Heart right ventricle (tissue), 16 donors: ENCODE measurements at places on chromosomes 2 and 18. TPM values are rescaled to one million over a fixed set of nuclear protein-coding genes. Genes with fewer than 3 reads are reported as not detected.

- H3K27me3 ChIP-seq, result peaks cover 1% of the 10 kb centered on the region
- DNase-seq, result no peak
- H3K27ac ChIP-seq, result no peak overlapping the region
- no peak overlapping the region for H3K4me3 ChIP-seq
- H3K36me3 ChIP-seq, result peaks cover 67% of the 10 kb centered on the region
These were observed 12.0 kb downstream of the OBSL1 start for GRCh38 chr2:219559156-219559915.

- DNase-seq, result no peak
- no peaks in the 10 kb centered on the region for H3K36me3 ChIP-seq
- no peak overlapping the region for H3K4me3 ChIP-seq
- peaks cover 53% of the 10 kb centered on the region for H3K27me3 ChIP-seq
- no peaks in the 10 kb centered on the region for H3K4me1 ChIP-seq
These were observed 76.6 kb downstream of the SLC66A2 start for GRCh38 chr18:79874553-79875530.

GRCh38 chr18:40274618-40275196, 1680.3 kb upstream of the PIK3C3 start:
- no peak overlapping the region for H3K27ac ChIP-seq
- no peak for DNase-seq
- no peaks in the 10 kb centered on the region for H3K27me3 ChIP-seq

DNA sequence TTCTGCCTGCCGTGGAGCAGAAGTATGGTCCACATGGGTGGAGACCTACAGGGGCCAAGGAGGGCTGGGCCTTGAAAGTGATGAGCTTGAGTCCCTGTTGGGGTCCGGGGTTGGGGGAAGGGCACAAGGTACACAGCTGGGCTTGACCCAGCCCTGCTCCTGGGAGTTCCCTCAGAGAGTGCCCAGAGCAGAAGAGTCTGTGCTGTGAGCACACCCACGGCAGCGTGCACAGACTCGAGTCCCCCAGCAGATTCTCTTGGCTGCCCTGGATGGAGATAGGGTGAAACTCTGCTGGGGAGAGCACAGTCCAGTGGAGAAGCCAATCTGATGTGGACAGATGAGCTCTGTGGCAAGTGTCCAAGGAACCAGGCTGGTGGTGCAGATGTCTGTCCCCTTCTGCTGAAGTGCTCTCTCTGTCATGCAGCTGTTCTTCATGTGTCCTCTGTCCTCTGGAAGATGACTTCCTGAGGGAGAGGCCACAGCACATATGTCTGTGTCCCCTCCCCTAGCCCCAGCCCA, 27.5 kb downstream of the INPP4A start:
- H3K27me3 ChIP-seq, result no peaks in the 10 kb centered on the region
- no peak overlapping the region for H3K27ac ChIP-seq
- H3K36me3 ChIP-seq, result no peaks in the 10 kb centered on the region
- no peak overlapping the region for H3K4me3 ChIP-seq
- no peak for DNase-seq

DNA sequence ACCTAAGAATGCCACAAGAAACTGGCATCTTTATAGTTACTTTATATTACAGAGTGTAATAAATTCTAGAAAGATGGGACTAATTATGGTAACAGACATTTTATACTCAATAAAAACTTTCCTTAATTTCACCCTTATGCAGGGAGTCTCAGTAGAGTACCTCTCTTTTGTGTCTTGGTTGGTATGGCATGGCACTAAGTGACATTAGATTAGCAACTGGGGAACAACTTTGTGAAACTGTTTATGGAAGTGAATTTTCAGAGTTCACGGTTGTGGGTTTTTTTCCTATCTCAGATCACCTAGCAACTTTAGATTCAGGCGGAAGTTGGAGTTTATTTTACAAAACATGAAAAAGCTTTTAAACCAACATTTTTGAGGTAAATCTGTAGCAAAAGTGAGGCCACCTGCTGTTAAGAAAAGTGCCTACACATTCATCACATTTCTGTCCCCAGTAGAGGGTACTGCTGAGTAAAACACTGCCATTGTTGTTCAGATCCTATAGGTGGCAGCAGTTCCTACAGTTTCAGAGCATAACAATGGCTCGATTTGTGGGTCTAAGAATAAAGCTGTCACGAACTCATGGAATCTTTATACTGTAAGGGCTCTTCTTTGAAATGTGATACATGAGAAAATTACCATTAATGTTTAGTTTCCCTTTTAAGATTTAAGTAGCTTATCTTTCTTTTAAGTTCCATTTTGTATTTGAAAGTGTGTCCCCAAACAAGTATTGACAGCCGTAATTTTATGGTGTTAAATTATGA, 117.6 kb downstream of the CAMKMT start:
- H3K4me1 ChIP-seq, result no peaks in the 10 kb centered on the region
- H3K4me3 ChIP-seq, result no peak overlapping the region
- no peaks in the 10 kb centered on the region for H3K27me3 ChIP-seq
- H3K27ac ChIP-seq, result no peak overlapping the region
- no peaks in the 10 kb centered on the region for H3K36me3 ChIP-seq

GRCh38 chr2:143759455-143759854, 630.2 kb downstream of the ARHGAP15 start:
- no peak for DNase-seq
- H3K4me3 ChIP-seq, result no peak overlapping the region
- no peak overlapping the region for H3K27ac ChIP-seq
- H3K4me1 ChIP-seq, result no peaks in the 10 kb centered on the region
- H3K27me3 ChIP-seq, result no peaks in the 10 kb centered on the region
- no peaks in the 10 kb centered on the region for H3K36me3 ChIP-seq

GRCh38 chr2:217650229-217650628, 352.6 kb downstream of the TNS1 start:
- DNase-seq, result no peak
- H3K27ac ChIP-seq, result no peak overlapping the region
- H3K27me3 ChIP-seq, result no peaks in the 10 kb centered on the region
- H3K4me1 ChIP-seq, result peaks cover 3% of the 10 kb centered on the region
- H3K4me3 ChIP-seq, result no peak overlapping the region
- H3K36me3 ChIP-seq, result no peaks in the 10 kb centered on the region

ZNF385B gene
- 1.8 TPM for total RNA-seq

ST6GAL2 gene
- total RNA-seq, result 0.28 TPM

NDUFS1 gene
- total RNA-seq, result 565 TPM

RAMP1 gene
- 428 TPM for total RNA-seq

LHCGR gene
- total RNA-seq, result 0.20 TPM
